ENCODE measurements at places on chromosomes 3 and 15.

DNA sequence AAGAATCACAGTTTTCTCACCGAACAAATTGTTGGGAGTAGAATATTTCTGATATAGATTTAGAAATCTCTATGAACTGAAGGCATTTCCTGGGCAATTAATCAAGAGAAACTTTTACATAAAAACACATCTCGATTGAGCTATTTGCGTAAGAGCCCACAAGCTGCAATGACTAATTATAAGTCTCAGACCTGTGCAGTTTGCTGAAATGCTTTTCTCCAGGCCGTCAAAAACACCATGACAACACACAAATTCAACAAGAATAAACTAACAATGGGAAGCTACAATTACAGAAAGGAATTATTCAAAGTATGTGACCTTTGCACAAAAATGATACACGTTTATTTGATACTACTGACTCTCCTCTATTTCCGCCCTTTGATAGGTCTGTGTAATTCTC is 481.2 kb upstream of the WNT5A start:
- no peak for DNase-seq

GRCh38 chr3:128573160-128573559 is 77.5 kb downstream of the RPN1 start:
- no peak for DNase-seq

GRCh38 chr3:112020674-112021085 is 13.9 kb upstream of the TMPRSS7 start:
- no peak for DNase-seq

- no peak for DNase-seq
These were observed 35.7 kb downstream of the CLK3 start for GRCh38 chr15:74651242-74651741.

- DNase-seq, result no peak
These were observed 54.8 kb downstream of the UBP1 start for GRCh38 chr3:33385423-33385822.

GRCh38 chr3:71423151-71423906 is 160.2 kb downstream of the FOXP1 start:
- no peak for DNase-seq
